Activated naive CD8-positive, alpha-beta T cell treated with anti-CD3 and anti-CD28 coated beads for 36 hours (primary cell): ENCODE measurements at places on chromosomes 6 and 20. TPM values are rescaled to one million over a fixed set of nuclear protein-coding genes. Genes with fewer than 3 reads are reported as not detected.

The MMUT gene
- total RNA-seq = 11.5 TPM

The ATAT1 gene
- total RNA-seq = 8.6 TPM

The TINAG gene
- total RNA-seq = not detected

The MOXD1 gene
- total RNA-seq = not detected

The NHLRC1 gene
- total RNA-seq = 0.19 TPM

The CGA gene
- not detected for total RNA-seq

The TCP11 gene
- not detected for total RNA-seq

The PLCB1 gene
- 2.8 TPM for total RNA-seq

The PLEKHG1 gene
- total RNA-seq = 4.4 TPM

The DLL1 gene
- total RNA-seq = 4.3 TPM
